Smooth muscle cell of the coronary artery (primary cell): ENCODE measurements at places on chromosomes 2 and 18. TPM values are rescaled to one million over a fixed set of nuclear protein-coding genes. Genes with fewer than 3 reads are reported as not detected.

The HOXD3 gene
- total RNA-seq, result 0.23 TPM in 1 of 2 replicates, not detected in the other

The TPGS2 gene
- total RNA-seq, result 74.9 and 110 TPM in 2 replicates

The TMX3 gene
- total RNA-seq, result 61.6 and 63.5 TPM in 2 replicates

The KLHL30 gene
- 0.59 and 2.5 TPM in 2 replicates for total RNA-seq

The MC2R gene
- not detected in 2 replicates for total RNA-seq

The TNP1 gene
- total RNA-seq, result not detected in 2 replicates

The DYNAP gene
- not detected in 2 replicates for total RNA-seq

The HAAO gene
- 0.38 and 0.47 TPM in 2 replicates for total RNA-seq

The ATIC gene
- 17.9 and 20.8 TPM in 2 replicates for total RNA-seq
